ENCODE measurements at places on chromosomes 12 and 14. TPM values are rescaled to one million over a fixed set of nuclear protein-coding genes. Genes with fewer than 3 reads are reported as not detected.

EFS gene
- 20.6 TPM for polyA plus RNA-seq

- no peaks in the 10 kb centered on the region for H3K4me1 ChIP-seq
- no peaks in the 10 kb centered on the region for H3K27me3 ChIP-seq
- peak; percentile 86 for DNase-seq
- H3K36me3 ChIP-seq, result no peaks in the 10 kb centered on the region
- H3K27ac ChIP-seq, result no peak overlapping the region
These were observed 29.6 kb downstream of the SMUG1 start for GRCh38 chr12:54159140-54159539.

- no peak overlapping the region for H3K4me3 ChIP-seq
- no peaks in the 10 kb centered on the region for H3K36me3 ChIP-seq
- H3K27me3 ChIP-seq, result peaks cover 6% of the 10 kb centered on the region
- no peak overlapping the region for H3K27ac ChIP-seq
- no peak for DNase-seq
- peaks cover 5% of the 10 kb centered on the region for H3K4me1 ChIP-seq
These were observed 51.4 kb upstream of the GPR132 start for GRCh38 chr14:105116451-105117256.

GRCh38 chr14:91521061-91521640, 11.0 kb upstream of the PPP4R3A start:
- no peak overlapping the region for H3K4me3 ChIP-seq
- no peak overlapping the region for H3K27ac ChIP-seq
- DNase-seq, result no peak
- H3K4me1 ChIP-seq, result no peaks in the 10 kb centered on the region
- no peaks in the 10 kb centered on the region for H3K27me3 ChIP-seq

DNA sequence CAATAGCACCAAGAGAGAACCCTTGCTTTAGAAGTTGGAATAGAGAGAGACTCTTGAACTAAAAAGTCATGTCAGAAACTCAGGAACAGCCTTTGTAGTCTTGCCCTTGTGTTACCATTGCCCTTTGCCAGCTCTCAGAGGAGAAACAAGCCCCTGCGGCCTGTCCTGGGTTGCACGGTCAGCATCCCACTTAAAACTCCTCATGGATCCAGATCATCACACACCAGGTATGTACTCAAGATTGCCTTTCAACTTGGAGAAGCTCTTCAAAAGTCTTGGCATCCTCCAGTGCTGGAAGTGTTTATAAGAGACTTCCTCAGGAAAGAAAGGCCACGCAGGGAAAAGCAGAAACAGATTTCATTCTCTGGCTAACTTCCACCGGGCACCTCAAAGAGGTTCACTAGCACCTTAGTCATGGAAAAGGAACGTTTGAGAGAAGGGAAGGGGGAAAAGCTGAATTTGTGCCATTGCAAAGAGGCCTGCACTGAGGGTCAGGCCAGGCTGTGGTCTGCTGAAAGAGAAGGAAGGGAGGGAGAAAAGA, 594.2 kb downstream of the MED13L start:
- no peak for DNase-seq
- peaks cover 9% of the 10 kb centered on the region for H3K4me1 ChIP-seq
- H3K27me3 ChIP-seq, result no peaks in the 10 kb centered on the region
- H3K36me3 ChIP-seq, result no peaks in the 10 kb centered on the region

GLIPR1L1 gene
- polyA plus RNA-seq, result not detected

DNA sequence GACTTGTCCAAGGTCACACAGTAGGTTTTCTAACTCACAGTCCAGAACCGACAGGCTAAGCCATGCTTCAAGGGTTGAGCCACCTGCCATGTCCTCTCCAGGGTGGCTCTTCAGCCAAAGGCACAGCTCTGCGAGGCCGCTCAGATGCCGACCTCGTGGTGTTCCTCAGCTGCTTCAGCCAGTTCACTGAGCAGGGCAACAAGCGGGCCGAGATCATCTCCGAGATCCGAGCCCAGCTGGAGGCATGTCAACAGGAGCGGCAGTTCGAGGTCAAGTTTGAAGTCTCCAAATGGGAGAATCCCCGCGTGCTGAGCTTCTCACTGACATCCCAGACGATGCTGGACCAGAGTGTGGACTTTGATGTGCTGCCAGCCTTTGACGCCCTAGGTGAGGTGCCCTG, 12.7 kb upstream of the OAS2 start:
- no peaks in the 10 kb centered on the region for H3K27me3 ChIP-seq
- H3K4me1 ChIP-seq, result no peaks in the 10 kb centered on the region
- peaks cover 23% of the 10 kb centered on the region for H3K36me3 ChIP-seq
- H3K4me3 ChIP-seq, result no peak overlapping the region

DNA sequence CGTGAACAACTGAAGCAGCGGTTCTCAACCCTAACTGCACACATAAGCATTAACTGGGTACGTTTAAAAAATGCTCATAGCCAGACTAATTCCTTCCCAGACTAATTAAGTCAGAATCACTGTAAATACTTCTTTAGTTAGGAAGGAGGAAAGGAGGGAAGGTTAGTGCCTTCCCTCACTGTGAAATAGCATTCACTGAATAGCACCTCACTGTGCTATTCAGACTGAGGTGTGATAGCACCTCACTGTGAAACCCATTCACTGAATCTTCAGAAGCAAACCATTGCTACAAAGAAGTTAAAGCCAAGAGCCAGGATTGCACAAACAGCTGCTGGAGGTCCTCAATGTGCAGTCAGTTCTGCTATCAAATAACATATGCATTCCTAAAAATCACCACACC, 58.8 kb downstream of the RTN1 start:
- no peaks in the 10 kb centered on the region for H3K4me1 ChIP-seq
- H3K27ac ChIP-seq, result no peak overlapping the region
- no peak overlapping the region for H3K4me3 ChIP-seq
- no peaks in the 10 kb centered on the region for H3K27me3 ChIP-seq

- H3K4me1 ChIP-seq, result no peaks in the 10 kb centered on the region
- no peak overlapping the region for H3K27ac ChIP-seq
- DNase-seq, result no peak
These were observed 157.7 kb downstream of the SLC15A5 start for GRCh38 chr12:16119618-16120415.

TMPRSS12 gene
- not detected for polyA plus RNA-seq

DNA sequence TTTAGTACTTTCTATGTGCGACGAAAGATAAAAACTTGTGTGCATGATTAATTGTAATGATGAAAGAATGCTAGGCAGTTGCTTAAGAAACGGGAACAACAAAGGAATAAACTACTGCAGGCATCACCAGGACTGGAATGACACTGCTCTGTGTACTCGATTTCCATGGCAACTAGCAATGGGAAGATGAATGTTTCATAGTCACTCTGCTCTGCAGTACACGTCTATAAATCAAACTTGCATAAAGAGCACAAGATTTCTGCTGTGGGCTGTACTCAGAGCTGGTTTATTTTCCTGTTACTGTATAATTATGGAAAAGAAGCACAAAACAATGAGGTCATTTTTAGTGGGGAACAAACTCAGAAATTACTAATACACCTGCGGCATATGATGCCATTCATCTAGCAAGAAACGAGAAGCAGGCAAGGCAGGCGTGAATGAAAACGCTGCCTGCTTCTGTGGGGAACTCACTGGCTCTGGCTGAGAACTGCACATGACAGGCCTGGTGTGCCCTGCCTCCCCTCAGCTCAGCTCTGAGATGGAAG, 41.8 kb downstream of the EFCAB11 start:
- H3K4me1 ChIP-seq, result peaks cover 8% of the 10 kb centered on the region
- no peaks in the 10 kb centered on the region for H3K36me3 ChIP-seq
- no peak overlapping the region for H3K4me3 ChIP-seq

DNA sequence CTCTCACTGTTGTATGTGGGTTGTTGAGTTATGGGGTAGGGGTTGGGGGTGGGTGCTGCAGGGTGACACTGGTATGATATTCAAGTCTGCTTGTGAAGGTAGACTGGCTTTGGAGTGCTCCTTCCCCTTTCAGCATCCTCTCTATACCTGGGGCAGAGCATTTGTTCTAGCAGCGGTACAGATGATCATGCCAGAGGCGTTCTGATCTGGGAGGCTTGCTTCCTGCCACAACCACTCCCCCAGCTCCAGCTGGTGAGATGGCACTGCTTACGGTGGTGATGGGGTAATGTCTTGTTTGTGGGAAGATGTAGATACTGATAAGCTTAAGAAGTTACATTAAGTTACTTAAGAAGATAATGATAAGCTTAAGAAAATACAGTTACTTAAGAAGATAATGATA, 131.8 kb downstream of the ERC1 start:
- no peaks in the 10 kb centered on the region for H3K36me3 ChIP-seq
- H3K4me3 ChIP-seq, result no peak overlapping the region
- H3K27me3 ChIP-seq, result no peaks in the 10 kb centered on the region
- no peak for DNase-seq
- no peak overlapping the region for H3K27ac ChIP-seq
- no peaks in the 10 kb centered on the region for H3K4me1 ChIP-seq

DNA sequence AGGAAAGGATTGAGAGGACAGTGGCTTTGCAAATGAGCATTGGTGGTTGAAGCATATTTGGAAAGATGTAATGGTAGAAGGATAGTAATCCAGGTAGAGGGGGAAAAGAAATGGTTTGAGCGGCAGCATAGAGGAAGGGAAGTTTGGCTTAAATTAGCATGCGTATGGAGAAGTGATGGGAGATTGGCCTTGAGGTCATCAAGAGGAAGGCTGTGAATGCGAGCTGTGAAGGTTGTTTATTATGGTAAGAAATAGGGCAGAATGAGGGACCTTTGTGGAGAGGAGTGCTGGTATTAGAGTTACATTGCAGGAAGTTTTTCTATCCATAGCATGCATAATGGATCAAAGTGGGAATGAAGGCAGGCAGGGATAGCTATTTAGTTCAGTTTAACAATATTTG, 162.1 kb downstream of the TMTC2 start:
- no peaks in the 10 kb centered on the region for H3K36me3 ChIP-seq
- no peaks in the 10 kb centered on the region for H3K27me3 ChIP-seq
- no peaks in the 10 kb centered on the region for H3K4me1 ChIP-seq
- DNase-seq, result no peak
- H3K4me3 ChIP-seq, result no peak overlapping the region

SRGAP1 gene
- polyA plus RNA-seq, result 0.70 TPM

OAS2 gene
- 11.8 TPM for polyA plus RNA-seq

DNA sequence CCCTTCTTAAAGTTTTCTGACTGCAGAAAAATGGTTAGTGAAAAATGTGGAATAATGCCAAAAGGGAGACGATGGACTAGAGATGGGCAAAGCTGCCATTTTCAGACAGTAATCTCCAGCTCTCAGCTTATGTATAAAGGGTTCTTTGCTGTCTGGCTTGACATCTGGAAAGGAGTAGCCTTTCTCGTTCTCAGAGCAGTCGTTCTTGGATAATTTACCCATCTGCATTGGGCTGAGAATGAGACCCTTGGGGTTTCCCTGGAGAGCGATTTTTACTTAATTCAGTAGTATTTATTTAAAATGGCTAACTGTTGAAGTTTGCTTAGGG, 1.2 kb downstream of the NUDT4 start:
- peaks cover 48% of the 10 kb centered on the region for H3K4me1 ChIP-seq
- no peaks in the 10 kb centered on the region for H3K36me3 ChIP-seq
- H3K4me3 ChIP-seq, result peak overlapping the region; percentile 84

DNA sequence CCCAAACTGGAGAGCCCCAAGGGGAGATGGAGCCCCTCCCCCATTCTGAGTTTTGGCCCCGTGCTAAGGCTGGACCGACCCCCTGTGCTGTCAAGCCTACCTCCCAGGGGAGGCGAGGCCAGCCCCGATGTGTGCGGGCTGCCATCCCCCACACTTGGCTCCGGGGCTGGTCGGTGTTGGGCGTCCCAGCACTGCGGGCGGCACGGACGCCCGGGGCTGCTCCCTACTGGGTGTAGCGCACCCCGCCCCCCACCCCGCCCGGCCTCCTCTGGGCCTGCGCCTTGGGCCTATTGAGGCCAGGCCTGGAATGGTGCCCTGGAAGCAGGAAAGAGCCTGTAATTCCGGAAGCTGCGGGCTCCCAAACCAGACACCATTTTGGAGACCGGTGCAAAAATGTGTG, 2.6 kb downstream of the DCAF4 start:
- no peaks in the 10 kb centered on the region for H3K27me3 ChIP-seq
- H3K4me3 ChIP-seq, result no peak overlapping the region
- peaks cover 5% of the 10 kb centered on the region for H3K4me1 ChIP-seq
- DNase-seq, result no peak
- no peaks in the 10 kb centered on the region for H3K36me3 ChIP-seq

DNA sequence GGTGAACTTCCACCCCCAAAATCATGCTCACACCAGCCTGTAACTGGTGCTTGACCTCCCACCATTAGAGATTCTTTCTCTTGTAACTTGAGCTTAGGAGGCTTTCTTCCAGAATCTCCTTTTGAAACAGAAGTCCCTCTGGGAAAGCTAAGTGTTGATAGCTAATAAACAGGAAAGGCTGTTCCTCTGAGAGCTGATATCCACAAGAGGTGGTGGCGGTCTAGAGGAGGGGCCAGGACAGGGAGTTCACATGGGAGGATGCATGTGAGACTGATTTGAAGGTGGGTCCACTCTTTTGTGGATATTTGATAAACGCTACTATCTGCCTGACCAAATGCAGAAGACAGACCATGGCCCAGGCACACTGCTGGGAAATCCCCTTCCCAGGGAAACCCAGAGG, 10.2 kb upstream of the PRMT8 start:
- no peaks in the 10 kb centered on the region for H3K4me1 ChIP-seq
- no peak overlapping the region for H3K27ac ChIP-seq
- no peak for DNase-seq
- H3K4me3 ChIP-seq, result no peak overlapping the region

- no peaks in the 10 kb centered on the region for H3K27me3 ChIP-seq
- H3K4me1 ChIP-seq, result no peaks in the 10 kb centered on the region
- H3K4me3 ChIP-seq, result no peak overlapping the region
- DNase-seq, result peak; percentile 31
- no peak overlapping the region for H3K27ac ChIP-seq
- no peaks in the 10 kb centered on the region for H3K36me3 ChIP-seq
These were observed 670.6 kb downstream of the SLC16A7 start for GRCh38 chr12:60266381-60266852.
